DMS 273 treated with DMSO at 0.1 percent for 48 hours (cell line): ENCODE measurements at places on chromosomes 16 and 17.

GRCh38 chr17:31398381-31399311 lies 7.2 kb downstream of the RAB11FIP4 start:
- DNase-seq: peak; percentile 53

DNA sequence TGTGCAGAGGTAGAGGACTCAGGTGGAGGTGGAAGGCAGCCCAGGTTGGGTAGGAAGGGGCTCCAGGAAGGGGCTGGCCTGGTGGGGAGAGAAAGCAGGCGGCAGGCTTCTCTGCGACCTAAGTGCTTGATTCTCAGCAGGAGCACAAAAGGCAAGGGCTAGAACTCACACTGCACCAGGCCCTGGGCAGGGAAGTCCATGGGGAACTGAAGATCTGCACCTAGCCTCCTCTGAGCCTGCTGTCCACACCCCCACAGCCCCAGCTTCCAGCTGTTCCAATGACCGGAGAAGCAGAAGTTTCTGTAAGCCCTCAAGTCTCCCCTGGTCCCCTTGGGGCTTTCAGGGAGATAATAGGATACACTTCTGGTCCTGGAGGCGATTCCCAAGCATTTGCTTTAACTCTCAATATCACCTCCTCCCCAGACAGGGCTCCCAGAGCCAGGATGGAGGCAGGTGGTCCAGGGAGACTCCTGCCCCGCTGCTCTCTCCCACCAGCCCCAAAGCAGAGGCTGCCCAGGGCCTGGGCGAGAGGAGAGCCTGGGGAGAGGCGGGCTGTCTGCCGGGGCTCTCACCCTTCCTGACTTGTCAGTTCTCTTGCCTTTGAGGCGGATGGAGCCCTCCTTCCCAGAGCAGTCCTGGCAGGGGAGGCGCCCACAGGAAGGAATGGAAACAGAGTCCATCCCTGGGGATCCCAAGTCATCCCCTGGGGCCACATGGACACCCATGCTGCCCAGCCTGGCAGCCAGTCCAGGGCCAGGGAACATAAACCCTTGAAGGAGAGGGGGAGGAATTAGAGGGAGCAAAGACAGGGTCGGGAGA lies 126.0 kb downstream of the RBFOX3 start:
- DNase-seq: no peak

DNA sequence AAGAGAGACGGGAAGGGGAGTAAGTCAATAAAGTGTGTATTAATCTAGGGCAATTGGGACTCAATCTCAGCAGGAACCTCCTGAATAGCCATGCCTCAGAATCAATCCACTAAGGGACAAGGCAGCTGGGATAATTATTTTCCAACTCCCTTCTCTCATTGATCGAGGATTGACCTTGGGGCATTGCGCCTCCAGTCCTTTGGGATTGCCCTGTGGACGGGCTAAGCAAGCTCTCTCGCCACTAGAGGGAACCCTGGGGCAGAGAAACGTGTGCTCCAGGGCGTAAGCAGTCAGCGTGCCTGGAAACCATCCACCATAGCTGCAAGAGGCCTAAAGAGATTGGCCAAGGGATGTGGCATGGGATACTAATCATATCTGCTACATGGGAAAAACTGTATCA lies 53.9 kb upstream of the ERCC4 start:
- peak; percentile 10 for DNase-seq

DNA sequence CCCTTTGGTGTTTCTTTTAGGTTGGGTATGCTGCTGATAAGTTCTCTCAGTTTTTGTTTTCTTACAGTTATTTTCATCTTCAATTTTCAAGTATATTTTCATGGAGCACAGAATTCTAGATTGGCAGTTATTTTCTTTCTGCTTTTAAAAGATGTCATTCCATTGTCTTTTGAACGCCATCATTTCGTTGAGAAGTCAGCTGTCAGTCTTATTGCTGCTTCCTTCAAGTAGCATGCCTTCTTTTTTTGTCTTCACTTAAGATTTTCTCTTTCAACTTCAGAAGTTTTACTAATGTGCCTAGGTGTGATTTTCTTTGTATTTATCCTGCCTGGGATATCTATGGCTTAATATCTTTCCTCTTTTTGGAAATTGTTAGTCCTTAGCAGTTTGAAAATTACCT lies 262.2 kb upstream of the PMFBP1 start:
- no peak for DNase-seq

- DNase-seq: no peak
Measured at GRCh38 chr17:17710728-17711541, 29.7 kb downstream of the RAI1 start.

DNA sequence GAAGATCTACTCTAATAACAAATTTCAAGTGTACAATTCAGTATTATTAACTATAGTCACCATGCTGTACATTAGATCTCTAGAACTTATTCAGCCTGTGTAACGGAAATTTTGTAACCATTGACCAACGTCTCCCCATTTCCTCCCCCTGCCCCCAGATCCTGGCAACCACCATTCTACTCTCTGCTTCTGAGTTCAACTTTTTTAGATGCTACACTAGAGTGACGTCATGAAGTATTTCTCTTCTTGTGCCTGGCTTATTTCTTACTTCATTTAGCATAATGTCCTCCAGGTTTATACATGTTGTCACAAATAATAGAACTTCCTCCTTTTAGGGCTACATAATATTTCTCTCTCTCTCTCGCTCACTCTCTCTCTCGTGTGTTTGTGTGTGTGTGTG lies 157.5 kb downstream of the ANKFN1 start:
- no peak for DNase-seq

- no peak for DNase-seq
Measured at GRCh38 chr16:54385141-54385540, 98.6 kb upstream of the IRX3 start.

GRCh38 chr16:9072806-9073341 lies 18.6 kb upstream of the HAPSTR1 start:
- no peak for DNase-seq

- DNase-seq: no peak
Measured at GRCh38 chr17:8019665-8020650, 17.5 kb downstream of the GUCY2D start.

- peak; percentile 25 for DNase-seq
Measured at GRCh38 chr16:23508589-23509440, 1.5 kb downstream of the GGA2 start.

- no peak for DNase-seq
Measured at GRCh38 chr17:338442-339192, 14.0 kb downstream of the RPH3AL start.

DNA sequence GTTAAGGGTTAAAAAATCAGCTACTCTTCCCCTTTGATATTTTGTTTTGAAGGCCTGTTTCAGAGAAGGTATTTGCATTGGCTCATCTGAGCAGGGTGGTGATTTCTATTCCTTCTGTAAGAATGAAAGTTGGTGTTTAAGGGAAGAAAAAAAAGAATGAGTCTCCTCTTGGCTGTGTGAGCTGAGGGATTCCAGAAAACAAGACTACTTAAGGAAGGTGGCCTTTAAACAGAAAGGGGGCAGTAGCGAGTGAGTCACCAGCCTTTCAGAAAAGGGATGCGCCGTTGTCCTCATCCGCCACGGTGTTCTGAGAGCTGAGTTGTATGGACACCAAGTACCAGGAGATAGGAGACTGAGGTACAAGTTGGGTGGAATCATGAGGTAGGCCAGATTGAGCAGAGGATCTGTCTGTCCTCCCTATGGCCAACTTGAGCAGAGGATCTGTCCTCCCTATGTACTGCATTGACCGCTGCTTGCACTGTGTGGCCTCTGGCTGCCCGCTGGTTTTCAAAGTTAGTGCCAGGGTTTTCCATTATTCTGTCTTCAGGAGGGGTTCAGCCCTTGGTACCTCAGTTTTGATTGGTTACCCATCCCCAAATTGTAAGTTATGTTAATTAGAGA lies 8.2 kb downstream of the PRKCA start:
- DNase-seq: no peak

DNA sequence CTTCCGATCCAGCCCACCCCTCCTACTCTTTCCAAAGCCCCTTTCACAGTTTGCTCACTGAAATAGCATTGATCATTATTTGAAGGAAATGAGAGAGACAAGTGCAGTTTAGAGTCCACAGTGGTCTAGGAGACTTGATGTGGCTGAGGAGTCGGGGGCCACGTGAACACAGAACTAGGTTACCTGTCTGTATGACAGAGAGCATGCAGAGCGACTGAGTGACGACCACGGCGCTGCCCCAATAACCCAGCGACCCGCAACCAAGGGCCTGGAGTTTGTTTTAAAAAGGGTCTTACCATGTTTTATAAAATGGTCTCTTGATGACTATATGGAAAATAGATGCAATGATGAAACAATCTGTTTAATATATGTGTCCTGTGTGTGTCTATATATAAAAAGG lies 39.5 kb downstream of the NDEL1 start:
- no peak for DNase-seq

DNA sequence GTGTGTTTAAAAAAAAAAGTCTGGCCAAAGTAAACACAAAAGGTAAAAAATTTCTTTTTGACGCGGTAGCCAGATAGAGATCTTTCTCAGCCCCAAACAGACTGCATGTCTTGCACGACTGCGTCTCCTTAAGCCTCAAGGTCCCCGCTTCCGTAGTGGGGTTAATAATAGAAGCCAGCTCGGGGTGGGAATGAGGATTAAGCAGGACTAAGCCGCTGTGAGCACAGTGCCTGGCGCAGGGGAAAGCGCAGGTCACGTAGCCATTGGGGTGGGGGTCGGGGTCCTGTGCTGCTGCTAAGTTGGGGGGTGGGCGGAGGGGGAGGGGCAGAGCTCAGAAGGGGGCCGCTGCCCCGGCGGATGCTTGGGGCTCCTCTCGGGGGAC lies 521 bp downstream of the GGA2 start:
- DNase-seq: no peak

DNA sequence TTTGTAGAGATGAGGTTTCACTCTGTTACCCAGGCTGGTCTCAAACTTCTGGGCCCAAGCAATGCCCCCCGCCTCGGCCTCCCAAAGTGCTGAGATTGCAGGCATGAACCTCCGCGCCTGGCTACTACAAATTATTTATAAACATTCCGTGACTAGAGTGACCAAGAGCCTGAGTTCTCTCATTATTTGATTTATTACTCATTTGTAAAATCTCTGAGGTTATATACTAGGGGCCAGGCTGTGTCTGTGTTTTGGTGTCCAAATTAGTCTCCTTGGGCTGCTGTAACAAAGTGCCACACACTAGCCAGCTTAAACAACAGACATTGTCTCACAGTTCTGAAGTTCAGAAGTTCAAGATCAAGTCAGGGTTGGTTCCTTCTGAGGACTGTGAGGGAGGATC lies 70.8 kb upstream of the ELAC2 start:
- no peak for DNase-seq

DNA sequence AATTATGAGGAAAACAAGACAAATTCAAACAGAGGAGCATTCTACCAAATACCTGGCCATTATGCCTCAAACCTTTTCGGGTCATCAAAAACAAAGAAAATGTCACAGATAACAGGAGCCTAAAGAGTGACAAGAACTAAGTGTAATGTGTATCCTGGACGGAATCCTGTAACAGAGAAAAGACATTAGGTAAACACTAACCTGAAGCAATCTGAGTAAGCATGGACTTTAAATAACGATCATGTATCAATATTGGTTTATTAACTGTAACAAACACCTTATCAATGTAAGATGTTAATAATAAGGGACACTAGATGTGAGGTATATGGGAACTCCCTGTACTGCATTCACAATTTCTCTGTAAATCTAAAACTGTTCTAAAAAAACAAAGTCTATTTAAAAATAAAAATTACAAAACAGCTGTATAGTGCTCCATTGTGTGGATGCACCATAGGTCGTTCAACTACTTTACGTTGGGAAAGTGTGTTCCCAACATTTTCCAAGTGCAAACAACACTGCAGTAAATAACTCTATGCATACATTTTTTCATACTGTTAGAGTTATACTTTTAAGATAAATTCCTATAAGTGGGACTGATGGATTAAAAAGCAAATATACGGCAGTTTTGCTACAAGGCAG lies 14.8 kb downstream of the CMC2 start:
- no peak for DNase-seq

- DNase-seq: no peak
Measured at GRCh38 chr17:60284709-60285108, 107.2 kb downstream of the USP32 start.

DNA sequence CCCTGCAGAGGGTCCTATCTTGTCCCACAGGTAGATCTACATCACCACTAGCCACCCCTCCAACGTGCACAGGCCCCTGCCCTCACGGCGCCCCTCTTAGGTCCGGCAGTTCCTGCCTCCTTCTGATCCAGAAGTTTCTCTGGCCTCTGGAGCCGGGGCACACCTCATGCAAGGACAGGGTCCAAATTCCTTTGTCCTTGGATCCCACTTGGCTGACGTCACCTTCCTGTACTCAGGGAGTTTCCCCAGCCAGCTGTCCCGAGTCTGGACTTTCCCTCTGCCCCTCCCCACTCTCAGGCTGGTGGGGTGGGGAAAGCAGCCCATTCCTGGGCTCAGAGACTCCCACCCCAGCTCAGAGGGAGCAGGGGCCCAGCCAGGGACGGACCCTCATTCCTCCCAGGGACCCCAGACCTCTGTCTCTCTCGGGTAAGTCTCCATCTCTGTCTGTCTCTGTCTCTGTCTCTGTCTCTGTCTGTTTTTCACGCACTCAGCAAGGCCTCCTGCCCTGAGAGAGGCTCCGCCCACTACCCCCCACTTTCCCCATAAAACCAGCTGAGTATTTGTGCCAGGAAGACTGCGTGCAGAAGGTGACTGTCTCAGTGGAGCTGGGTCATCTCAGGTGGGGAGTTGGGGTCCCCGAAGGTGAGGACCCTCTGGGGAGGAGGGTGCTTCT lies at the start of gene IL32:
Gene IL32 (plus strand): TSS at position 572 of the 673 bp plus-strand sequence. CDS start 172 bp downstream, outside the sequence.
- DNase-seq: no peak

GRCh38 chr16:89442990-89443726 lies 47.2 kb downstream of the ANKRD11 start:
- DNase-seq: peak; percentile 48

- no peak for DNase-seq
Measured at GRCh38 chr17:29138184-29138955, 41.8 kb downstream of the MYO18A start.

- no peak for DNase-seq
Measured at GRCh38 chr16:1428511-1428910, 2.4 kb upstream of the PERCC1 start.

GRCh38 chr17:27563532-27563931 lies 67.5 kb upstream of the LGALS9 start:
- no peak for DNase-seq

DNA sequence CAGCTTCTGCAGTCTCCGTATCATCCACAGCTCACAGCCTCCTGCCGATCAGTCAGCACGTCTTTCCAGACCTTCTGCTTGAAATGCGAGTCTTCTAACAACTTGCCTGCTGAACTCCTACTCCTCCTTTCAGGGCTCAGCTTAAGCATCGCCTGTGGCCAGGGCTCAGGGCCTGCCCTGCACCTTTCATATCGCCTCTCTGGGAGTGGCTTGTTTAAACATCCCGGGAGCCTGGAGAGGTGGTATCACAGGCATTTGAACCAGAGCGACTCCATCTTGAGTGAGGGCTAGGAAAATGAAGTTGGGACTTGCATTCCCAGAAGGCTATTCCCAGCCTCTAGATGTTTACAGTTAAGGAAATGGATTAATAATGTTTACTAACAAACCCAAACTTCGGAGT lies 13.9 kb upstream of the CYB561 start:
- no peak for DNase-seq

DNA sequence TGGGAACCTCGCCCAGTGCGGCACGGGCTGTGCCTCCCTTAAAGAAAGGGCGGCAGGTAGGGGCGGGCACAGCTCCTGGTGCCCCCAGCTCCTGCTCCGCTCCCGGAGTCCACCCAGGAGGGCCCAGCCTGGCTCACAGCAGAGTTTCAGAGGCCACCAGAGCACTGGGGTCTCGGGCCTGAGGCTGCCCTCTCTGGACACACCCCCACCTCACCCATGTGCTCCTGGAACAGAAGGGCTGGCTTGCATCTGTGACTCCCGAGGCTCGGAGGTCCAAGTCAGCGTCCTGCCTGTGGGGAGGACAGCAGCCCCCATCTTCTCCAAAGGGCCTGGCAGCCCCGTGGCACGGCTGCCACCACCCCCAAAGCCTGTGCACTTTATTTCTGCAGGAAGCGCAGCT lies 62.7 kb downstream of the RBFOX3 start:
- DNase-seq: no peak

- DNase-seq: no peak
Measured at GRCh38 chr17:38587203-38587602, 18.5 kb downstream of the SRCIN1 start.
